ENCODE measurements at places on chromosomes 3 and 15.

DNA sequence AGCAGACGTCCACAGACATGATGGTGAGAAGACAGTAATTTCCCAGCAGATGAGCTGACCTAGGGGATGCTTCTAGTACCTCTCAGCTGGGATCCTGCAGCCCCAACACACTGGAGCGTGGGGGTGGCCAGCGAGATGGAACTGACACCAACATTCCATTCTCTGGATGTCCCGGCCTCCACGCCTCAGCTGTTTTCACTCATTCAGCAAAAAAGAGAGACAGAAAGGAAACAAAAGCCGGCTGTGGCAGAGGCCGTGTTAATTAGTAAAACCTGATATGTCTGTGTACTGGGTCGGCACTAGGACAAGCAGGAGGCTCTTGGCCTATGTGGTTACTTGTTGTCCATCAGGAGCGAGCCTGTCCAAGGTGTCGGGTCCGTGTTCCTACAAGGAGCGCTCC lies 82.6 kb upstream of the MYZAP start:
- no peak for DNase-seq

- DNase-seq = no peak
Observed at GRCh38 chr3:43316783-43317460, 30.6 kb downstream of the SNRK start.

DNA sequence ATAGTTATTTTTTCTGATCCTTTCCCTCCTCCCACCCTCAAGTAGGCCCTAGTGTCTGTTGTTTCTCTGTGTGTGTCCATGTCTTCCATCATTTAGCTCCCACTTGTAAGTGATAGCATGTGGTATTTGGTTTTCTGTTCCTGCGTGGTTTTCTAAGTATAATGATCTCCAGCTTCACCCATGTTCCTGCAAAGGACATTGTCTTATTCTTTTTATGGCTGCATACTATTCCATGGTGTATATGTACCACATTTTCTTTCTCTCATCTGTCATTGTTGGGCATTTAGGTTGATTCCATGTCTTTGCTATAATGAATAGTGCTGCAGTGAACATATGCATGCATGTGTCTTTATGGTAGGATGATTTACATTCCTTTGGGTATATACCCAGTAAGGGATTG lies 145.7 kb upstream of the NR2E3 start:
- DNase-seq = no peak

GRCh38 chr3:83403927-83404326 lies 1554.9 kb upstream of the CADM2 start:
- DNase-seq = no peak

- no peak for DNase-seq
Observed at GRCh38 chr3:50154476-50154839, 666 bp upstream of the SEMA3F start.

GRCh38 chr3:186461141-186461540 lies 83.0 kb downstream of the CRYGS start:
- no peak for DNase-seq

- DNase-seq = no peak
Observed at GRCh38 chr15:59936741-59937140, 67.4 kb upstream of the FOXB1 start.

- DNase-seq = no peak
Observed at GRCh38 chr3:169992781-169993180, 26.2 kb downstream of the SEC62 start.

All from GM12891 (cell line).